ENCODE measurements at places on chromosomes 7 and 10.

GRCh38 chr10:69411476-69411875, 5.2 kb downstream of the TACR2 start:
- no peak for DNase-seq

- no peak for DNase-seq
These were observed 66.3 kb upstream of the KLF6 start for GRCh38 chr10:3850999-3851937.

DNA sequence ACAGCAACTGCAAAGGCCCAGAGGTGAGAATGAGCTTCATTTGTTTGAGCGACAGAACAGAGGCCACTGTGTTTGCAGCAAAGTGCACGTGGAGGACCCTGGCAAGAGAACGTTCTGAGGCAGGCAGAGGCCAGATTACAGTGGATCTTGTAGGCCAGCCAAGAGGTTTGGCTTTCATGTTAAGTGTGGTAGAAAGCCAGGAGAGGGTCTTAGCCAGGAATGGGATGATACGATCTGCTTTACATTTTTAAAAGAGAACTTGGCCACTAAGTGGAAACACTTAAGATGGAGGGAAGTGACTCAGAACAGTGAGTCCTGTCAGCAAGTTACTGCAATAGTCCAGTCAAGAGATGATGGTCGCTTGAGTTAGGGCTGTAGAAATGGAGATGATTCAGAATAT, 4.6 kb downstream of the CCDC136 start:
- DNase-seq = no peak

GRCh38 chr10:98446151-98446660, 529 bp downstream of the HPS1 start:
- peak; percentile 3 for DNase-seq

- DNase-seq = no peak
These were observed 159.6 kb downstream of the NRP1 start for GRCh38 chr10:33174674-33175434.

DNA sequence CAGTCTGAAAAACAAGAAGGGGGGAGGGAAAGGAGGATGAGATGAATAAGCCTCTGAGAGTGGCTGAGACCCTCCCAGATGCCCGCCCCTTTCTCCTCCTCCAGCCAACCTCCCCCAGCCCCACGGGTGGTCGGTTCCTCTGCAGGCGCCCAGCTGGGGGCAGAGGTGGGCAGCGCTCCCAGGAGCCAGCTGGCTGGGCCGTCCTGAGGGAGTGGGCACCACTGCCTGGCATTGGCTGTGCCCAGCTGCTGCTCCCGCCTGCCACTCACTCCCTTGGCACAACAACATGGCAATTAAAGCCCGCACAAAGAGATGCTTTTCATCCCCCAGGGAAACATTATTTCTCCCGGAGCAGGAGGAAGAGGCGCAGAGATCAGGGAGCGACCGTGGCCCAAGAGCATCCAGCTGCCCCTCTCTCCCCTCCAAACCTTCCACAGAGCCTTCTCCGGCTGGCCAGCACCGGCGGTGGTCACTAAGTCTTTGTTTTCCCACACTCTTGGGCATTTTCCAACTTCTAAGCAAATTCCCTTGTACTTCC, 107.2 kb downstream of the SPDYE5 start:
- DNase-seq = no peak

DNA sequence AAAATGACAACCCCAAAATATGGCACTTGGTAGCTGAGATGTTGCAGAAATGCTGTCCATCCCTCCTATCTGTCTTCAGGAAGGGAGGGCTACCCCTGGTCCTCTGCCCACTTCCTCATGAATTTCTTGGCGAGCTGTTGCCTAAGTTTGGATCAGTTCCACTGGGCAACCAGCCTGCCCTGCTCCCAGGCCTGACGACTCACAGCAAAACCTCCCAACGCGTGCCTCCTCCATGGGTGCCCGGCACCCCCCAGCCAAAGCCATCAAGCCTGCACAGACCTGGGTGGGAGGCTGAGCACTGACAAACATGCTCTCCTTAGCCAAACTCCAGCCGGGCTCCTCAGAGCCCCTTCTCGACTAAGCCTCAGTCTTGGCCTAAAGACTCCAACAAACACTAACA, 8.9 kb downstream of the VSTM4 start:
- no peak for DNase-seq

GRCh38 chr10:52864201-52865106, 91.9 kb upstream of the MBL2 start:
- peak; percentile 60 for DNase-seq

GRCh38 chr7:150993511-150993910, 2.7 kb downstream of the NOS3 start:
- DNase-seq = no peak

GRCh38 chr10:17340144-17340829, 112.2 kb downstream of the VIM start:
- DNase-seq = no peak

DNA sequence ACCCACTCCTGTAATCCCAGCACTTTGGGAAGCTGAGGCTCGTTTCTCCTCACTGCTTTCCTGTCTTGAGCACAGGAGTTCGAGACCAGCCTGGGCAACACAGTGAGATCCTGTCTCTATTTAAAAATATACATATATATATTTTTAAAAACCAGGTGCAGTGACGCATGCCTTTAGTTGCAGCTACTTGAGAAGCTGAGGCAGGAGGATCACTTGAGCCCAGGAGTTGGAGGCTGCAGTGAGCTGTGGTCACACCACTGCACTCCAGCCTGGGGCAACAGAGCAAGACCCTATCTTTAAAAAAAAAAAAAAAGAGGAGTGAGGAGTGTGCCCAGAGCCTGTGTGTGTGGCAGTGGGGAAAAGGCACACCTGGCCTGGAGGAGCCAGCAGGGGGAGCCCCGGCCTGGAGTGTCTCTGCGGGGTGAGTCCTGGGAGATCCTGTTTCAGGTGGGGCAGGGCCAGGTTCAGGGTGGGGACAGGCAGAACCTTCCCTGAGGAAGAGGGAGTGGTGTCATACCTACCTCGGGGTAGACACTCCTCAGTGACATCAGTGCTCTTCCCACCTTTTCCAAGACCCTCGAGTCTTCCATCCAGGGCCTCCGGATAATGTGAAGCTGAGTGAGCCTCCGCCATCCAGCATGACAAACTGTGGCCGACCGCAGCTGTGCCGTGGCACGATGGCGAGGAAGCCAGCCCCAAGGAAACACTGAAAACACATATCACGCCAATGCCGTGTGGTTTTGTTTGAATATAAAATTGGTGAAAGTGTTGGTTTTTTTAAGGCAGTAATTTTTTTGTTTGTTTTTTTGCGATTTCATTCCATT, 9.0 kb upstream of the ARPC1B start:
- peak; percentile 56 for DNase-seq

- no peak for DNase-seq
These were observed 67.6 kb upstream of the DDC start for GRCh38 chr7:50632561-50633413.

DNA sequence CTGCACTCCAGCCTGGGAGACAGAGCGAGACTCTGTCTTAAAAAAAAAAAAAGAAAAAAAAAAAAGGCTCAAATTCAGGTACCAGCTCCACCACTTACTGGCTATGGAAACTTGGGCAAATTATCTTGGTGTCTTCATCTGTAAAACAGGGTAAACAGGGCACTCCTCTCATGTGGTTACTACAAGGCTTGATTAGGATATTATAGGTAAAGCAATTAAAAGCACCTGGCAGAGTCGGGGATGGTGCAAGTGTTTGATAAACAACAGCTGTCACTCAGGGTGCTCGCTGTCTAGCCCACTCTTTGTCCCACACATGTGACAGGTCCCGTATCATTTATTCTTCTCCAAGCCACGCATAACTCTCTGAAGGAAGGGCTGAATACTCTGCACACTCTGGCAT, 96.9 kb downstream of the SORBS1 start:
- DNase-seq = no peak

DNA sequence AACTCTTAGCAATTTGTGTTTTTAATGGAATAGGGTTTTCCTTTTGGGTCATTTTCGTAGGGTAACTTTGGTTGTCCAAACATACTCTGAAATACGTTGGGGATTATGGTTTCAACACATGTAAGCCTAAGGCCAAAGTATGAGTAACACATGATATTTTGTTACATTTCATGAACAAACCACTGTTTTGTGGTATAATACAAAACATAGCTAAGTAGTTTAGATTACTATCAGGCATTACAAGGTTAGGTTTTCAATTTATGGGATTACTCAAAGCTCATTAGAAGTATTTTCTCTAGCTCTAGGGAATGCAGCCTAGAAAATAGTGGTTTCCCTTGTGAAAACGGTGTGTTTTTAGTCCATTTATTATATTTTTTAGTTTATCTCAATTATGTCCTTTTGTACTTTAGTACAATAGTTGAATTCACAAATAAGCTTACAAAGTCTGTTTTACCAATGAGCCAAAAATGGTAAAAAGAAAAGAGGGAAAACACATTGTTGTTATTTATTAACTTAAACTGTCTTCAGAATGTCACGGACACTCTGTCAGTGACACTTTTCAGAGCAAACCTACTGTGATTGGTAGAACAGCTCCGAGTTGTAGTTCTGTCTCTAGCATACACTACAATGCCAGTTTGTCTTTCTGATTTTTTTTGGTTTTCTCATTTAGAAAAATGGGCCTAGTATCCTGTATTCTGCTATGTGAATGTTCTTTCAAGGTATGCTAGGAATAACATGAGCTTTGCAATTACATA, 473.7 kb downstream of the SUGCT start:
- no peak for DNase-seq

GRCh38 chr10:119658274-119658673, 7.1 kb downstream of the BAG3 start:
- peak; percentile 79 for DNase-seq

DNA sequence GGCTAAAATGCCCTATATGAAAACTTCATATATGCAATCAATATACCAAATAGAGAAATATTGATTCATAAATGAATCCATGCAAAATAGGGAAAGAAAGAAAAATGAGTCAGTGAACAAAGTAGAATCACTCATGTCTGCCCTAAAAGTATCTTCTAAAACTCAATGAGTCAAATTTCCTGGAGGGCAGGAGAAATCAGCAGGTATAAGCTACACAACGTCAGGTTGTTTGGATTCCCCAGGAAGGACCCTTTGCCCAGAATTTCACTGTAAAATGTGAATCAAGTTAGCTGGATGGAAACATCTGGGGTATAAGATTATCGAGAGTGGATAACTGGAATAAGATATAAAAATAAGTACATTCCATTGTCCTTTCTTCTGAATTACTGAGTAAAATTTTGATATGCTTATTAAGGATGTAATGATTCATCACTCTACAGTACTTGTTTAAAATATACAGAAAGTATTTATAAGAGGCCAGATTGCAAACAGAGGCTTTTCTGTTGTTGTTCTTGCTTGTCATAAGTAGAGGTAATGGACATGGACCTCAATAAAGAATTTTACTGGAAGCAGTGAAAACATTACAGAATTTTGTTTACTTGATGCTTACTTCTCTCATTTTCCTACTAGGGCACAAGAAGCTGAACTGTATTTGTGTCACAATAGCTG, 99.0 kb downstream of the AGMO start:
- DNase-seq = no peak

- DNase-seq = no peak
These were observed 3.5 kb downstream of the CTBP2 start for GRCh38 chr10:125156739-125157480.

- no peak for DNase-seq
These were observed 808.7 kb downstream of the XPNPEP1 start for GRCh38 chr10:109114579-109114978.

DNA sequence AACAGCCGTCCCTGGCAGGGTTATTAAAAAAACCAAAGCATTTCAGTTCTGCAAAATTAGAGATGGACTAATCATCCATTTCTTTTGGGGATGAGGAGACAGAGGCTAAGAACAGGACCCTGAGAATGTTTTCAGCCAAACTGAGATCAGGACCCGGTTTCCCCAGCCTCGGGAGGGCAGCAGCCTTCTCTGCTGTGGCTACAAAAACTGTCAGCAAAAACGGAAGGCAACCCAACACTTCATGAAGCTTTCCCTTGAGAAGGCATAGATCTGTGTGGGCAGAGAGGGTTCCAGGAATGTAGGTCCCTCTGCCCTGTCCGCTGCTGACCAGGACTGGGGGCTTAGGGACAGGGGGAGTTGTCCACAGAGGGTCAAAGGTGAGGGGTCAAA, 313.5 kb downstream of the TCERG1L start:
- no peak for DNase-seq

GRCh38 chr10:22895252-22895651, 32.6 kb upstream of the ARMC3 start:
- no peak for DNase-seq

GRCh38 chr10:106973716-106974115, 190.8 kb downstream of the SORCS1 start:
- DNase-seq = no peak

- no peak for DNase-seq
These were observed 39.6 kb upstream of the LMTK2 start for GRCh38 chr7:98066934-98067507.

- DNase-seq = no peak
These were observed 129.9 kb downstream of the ZNF92 start for GRCh38 chr7:65503434-65504152.

DNA sequence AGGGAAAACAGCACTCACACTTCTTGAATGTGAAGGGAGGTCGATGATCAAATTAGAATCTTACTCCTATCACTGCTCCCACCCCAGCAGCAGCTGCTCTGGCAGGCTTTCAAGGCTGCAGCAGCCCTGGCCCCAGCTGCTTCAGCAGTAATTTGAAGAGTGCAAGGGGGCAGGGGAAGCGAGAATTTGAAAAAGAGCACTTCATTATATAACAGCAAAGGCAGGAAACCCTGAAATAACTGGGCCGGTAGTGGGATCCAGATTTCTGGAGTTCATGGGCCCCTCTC, 44.9 kb downstream of the MYPN start:
- DNase-seq = no peak

DNA sequence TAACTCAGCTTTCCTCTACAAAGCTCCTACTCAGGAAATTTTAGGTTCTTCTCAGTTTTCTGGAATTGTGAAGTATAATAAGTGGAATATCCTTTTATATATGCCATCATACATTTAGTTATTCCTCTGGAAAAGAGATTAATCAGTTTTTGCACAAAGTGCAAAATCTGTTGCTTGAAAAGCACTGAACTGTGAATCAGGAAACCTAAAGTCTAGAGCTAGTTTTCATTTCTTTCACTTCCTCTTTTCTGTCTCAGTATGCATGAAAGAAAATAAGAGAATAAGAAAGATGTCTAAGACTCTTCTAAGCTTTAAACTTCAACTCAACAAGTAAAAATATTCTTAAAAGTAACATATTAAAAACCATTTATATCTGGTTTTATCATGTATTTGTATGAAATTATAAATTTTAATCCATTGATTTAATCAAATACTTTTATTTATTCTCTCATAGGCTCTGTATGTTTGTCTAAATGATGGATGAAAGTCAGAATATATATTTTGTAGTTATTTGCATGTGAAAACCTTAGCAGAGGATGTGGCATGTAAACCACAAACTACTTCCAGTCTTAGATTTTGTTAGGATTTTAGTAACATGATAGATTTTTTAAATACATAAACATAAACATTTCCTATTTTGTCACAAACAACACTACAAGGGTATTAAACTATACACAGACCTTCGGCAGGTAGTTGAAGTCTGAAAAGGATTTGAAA, 1073.0 kb downstream of the XPNPEP1 start:
- no peak for DNase-seq

Measured in PC-9 (cell line).